Stimulated activated CD4-positive, alpha-beta T cell treated with anti-CD3 and anti-CD28 coated beads, Interleukin-1b, Interleukin-23, amount 100 ng/mL, for 24 hours (primary cell): ENCODE measurements at places on chromosomes 4 and X.

- peak; percentile 16 for DNase-seq
These were observed 6.8 kb upstream of the CLCN5 start for GRCh38 chrX:49915361-49916222.

DNA sequence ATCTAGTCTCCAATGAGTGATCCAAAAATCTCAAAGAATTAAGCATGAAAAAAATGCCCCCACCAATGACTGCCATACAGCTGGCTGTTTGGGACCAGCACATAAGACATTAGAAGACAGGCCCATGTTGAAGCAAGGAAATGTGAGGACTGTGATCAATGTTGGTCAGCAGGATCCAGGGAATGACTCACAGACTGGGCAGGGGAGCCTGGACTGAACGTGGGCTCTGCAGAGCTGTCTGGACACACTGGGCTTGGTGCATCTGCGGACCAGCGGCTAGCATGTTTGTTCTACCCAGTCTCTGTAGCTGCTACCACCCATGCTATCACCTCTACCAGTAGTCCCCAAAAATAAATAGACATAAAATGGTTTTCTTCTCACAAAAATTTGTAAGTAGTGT lies 108.6 kb downstream of the PALLD start:
- DNase-seq, result no peak

- no peak for DNase-seq
These were observed 1.1 kb upstream of the SLC10A7 start for GRCh38 chr4:146522869-146523205.

DNA sequence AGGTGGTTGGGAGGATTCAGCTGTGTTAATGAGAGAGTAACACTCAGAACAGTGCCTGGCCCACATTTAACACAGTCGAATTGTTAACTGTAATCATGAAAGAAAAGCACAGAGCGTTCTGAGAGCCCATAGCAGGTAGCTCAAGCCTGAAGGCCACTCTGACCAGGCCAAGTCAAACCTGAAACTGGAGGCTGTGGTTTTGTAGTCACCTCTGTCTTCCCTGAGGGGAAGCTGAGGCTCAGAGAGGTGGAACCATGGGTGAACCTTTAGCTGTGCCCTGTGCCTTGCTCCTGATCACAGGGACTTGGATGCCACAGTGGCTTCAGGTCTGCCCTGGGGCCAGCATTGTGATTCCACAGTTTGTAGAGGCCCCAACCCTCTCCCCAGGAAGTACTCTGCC lies 16.6 kb upstream of the UBA1 start:
- no peak for DNase-seq

DNA sequence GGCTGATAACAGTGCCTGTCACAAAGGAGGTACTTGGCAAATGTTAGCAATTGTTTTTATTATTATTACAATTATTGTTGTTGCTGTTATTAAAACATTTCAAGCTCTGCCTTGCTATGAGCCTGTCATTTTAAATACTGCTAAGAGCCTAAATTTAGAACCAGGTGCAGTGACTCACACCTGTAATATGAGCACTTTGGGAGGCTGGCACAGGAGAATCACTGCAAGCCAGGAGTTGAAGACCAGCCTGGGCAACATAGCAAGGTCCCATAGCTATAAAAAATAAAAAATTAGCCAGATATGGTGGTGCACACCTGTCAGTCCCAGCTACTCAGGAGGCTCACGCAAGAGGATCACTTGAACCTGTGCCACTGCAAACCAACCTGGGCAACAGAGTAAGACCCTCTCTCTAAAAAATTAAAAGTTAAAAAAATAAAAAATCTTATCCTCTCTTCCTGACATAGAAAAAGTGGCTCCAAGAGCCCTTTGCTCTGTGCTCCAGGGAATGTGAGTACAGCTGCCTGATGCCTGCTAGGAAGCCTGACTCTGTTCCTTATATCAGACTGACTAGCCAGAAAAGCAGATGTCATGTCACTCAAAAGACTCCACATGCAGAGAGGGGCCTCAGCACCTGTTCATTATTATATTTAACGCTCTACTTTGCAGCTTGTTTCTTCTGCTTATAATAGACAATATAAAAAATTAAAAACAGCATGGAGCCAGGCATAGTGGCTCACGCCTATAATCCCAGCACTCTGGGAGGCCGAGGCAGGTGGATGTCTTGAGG lies 234.0 kb downstream of the OPHN1 start:
- no peak for DNase-seq

DNA sequence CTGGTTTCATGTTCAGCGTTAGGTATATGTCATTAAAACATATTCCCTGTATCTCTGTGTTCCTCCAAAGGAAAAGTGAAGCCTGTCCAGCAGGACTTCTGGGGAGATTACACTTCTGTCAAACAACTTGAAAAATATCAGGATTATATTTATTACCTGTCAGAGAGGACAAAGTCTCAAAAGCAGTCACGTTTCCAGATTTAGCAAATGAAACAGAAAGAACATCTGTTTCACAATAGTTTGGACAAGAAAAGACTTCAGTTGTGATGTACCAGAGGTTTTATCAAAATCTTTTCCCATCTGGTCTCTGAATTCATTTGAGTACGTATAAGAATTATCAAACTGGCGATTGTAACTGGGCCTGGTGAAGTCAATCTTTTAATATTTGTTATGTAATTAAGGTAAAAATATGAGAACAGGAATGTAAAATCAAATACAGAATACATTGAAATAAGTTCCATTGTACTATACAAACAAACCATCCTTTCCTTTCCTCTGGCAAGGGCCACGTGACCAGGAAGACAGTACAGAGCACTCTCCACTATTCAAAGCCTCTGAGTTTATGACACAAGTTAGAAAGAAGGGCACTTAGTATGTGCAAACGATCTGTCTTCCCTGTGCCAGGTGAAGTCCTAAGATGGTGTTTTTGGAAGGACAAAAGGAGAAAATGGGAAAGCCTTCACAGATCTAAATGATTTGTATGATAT lies 3.2 kb downstream of the CASP3 start:
- no peak for DNase-seq

GRCh38 chrX:136754651-136755050 lies 26.1 kb downstream of the ARHGEF6 start:
- no peak for DNase-seq

GRCh38 chr4:168843635-168844034 lies 166.4 kb downstream of the CBR4 start:
- no peak for DNase-seq

GRCh38 chrX:1152090-1152489 lies 60.4 kb downstream of the CRLF2 start:
- DNase-seq, result no peak
